ENCODE measurements at places on chromosomes 4 and X.

- DNase-seq, result peak; percentile 76
These were observed 276.4 kb downstream of the IL15 start for GRCh38 chr4:141912831-141913230.

DNA sequence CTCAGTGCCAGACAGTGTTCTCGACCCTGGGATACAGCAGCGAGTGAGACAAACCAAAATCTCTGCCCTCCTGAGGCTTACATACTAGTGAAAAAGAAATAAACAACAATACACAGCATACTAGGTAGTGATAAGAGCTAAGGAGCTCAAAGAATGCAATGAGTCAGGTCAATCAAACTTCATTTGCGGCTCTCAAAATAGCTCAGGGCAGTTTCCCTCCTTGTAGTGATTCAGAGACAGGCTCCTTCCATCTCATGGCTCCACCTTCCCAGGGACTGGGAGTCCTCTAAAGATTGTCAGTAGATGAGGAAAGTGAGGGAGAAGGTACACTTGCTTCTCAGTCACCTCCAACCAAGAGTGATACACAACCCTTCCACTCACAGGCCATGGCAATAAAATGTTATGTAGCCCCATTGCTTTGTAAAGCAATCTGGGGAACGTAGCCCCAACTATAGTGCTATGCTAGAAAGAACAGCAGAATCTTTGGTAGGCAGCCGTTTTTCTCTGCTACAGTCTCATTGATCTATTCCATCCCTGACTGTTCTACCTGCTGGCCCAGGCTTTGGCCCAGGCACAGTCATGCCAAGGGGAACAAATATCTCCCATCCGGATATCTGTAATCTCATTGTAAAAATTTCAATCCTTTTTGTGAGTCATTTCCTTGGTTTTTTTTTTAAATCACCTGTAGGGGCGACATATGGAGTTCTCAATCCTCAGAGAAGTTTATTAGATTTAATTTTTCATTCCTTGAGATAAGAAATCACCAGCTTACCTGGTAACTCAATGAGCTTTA lies 183.1 kb upstream of the S100G start:
- DNase-seq, result no peak

GRCh38 chr4:108821351-108821930 lies 58.6 kb upstream of the ETNPPL start:
- DNase-seq, result no peak

DNA sequence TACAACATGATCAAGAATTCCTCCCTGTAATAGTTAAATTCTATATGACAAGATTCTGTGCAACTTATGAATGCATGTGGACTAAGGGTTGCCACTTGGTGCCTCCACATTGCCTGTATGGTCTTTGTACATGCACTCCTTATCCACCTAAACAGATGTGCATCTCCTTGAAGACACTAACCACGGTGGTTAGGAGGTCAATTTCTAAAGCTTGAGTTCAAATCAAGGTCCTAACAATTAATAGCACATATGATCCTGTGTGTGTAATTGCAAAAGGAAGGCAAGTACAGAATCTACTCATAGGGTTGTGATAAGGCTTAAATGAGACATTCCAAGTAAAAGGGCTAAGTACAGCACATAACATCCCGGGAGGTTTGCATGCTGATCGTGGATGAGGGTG lies 1.5 kb upstream of the IL21 start:
- DNase-seq, result no peak

- peak; percentile 68 for DNase-seq
These were observed 14.9 kb upstream of the LOC101059915 start for GRCh38 chrX:71652405-71652804.

DNA sequence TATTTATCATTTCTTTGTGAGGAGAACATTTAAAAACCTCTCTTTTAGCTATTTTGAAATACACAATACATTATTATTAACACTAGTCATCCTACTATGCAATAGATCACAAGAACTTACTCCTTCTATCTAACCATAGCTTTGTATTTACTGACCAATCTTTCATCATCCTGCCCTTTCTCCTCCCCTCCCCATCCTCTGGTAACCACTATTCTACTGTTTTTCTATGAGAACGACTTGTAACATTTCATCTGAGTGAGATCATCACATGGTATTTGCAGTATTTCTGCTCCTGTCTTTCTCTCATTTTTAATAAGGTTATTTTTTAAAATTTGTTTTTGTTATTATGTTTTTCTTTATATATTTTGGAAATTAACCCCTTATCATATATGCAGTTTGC lies 331.8 kb downstream of the TEX13C start:
- DNase-seq, result no peak

DNA sequence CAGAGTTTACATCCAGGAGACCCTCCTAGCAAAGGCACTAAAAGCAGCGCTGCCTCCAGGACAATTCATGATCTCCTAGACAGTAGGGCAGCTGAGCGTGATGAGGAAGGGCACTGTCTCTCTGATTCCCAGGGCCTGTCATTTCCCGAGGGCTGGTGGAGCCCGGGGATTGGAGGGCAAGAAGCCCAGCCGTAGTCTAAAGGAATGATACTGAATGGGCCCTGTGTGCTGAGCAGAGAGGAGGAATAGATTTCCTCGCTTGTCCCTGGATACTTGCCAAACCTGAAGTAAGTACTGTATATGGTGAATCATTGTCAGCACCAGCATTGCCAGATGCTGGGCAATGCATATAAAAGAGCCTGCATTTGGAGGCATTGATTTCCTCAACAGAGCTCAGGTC lies 88.0 kb upstream of the SLITRK2 start:
- DNase-seq, result no peak

DNA sequence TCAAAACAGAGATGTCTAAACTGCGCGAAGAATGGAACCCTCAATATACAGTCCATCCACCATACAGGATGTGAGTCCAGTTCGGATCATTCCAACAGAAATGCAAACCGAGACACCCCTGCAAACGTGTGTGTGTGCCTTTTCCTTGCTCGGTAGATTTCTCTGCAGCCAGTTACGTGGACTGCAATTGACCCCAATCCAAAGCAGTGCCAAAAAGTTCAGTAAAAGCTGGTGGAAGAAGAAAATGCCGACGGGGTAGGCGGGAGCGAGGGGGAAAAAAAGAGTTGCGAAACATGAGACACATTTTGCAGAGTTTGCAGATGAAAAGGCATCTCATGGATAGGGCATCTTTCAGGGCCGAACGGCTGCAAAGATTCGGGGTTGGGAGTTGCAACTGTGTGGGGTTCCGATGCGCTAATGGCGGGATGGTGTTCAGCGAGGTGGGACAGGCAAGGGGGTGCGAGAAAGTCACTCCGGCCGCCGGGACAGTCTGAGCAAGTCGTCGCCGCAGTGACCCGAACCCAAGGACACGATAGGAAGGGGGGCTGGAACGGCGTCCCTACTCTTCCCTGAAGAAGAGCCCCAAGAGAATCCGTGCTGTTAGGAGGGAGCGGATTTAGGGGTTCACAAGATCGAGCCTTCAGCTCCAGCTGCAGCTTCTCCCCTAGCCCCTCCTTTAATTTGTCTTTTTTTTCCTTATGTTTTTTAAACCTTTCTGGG lies 3.8 kb downstream of the PHOX2B start:
- no peak for DNase-seq

- DNase-seq, result no peak
These were observed 39.3 kb downstream of the CPE start for GRCh38 chr4:165418073-165418472.

DNA sequence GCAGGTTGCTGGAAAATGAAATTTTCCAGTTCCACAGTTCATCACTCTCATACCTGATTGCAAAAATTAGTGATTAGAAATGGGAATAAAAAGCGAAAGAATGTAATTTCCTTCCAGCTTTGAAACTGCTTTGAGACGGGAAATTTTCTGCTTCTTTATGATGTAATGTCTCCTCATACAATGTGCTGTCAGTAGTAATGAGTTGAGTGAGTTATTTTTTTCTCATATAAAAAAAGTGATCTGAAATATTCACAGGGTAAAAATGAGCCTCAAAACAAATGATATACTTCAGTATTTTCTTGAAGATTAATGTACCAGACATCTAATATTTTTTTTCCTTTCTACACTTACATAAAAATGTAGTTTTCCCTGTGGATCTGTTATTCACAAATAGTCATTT lies 179.1 kb upstream of the FAT4 start:
- DNase-seq, result no peak

DNA sequence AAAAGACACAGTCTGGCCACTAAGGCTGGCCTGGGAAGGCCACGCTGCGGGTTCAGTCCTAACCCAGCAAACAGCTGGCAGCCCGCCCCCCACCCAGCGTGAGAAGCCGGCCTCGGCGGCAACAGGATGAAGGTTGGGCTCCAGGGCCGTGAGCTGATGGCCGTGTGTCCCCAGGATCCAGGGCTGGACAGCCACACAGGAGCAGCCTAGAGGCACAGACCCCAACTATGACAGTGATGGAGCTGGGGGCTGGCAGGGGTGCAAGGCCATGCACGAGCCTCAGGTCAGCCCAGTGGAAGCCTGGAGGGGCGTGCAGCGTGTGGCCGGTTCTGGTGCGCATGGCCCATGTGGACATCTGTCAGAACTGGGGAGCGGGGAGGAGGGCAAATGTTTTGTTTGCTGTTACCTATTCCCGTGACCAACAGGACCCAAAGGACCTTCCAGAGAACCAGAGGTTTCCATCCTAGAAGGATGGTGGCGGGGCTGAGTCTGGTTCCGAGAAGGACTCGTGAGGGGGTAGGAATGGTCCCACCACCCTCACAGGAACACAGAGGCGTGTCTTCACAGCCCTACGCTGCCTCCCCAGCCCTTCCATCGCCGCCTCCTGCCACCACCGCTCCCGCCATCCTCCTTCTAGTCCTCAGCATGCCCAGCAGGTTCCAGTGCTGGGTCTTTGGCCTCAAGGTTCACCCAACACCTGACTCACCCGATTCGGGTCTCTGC lies 46.5 kb downstream of the ZFYVE28 start:
- no peak for DNase-seq

DNA sequence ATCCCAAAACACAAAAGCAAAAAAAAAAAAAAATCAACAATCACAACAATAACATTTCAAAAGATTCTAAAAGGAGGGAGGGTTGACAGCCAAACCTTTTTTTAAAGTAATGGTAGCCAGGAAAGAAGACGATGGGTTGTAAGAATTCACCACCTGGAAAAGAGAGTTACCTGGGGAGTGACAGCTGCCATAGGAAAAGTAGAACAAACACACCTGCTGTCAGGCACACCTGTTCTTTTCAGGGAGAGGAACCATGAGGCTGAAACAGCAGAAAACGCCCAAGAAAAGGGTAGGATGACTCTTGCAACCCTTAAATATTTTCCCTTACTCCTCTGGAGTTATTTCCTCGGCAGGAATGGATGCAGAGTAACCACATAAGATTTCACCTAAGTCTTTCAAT lies 388.4 kb upstream of the TEX13C start:
- no peak for DNase-seq

- no peak for DNase-seq
These were observed 9.7 kb downstream of the ABLIM2 start for GRCh38 chr4:8148785-8149435.

GRCh38 chr4:68708566-68708965 lies 38.1 kb upstream of the UGT2B15 start:
- DNase-seq, result no peak

GRCh38 chr4:183430317-183430993 lies 14.0 kb upstream of the CDKN2AIP start:
- DNase-seq, result no peak

GRCh38 chr4:85776096-85776495 lies 301.1 kb downstream of the ARHGAP24 start:
- DNase-seq, result no peak

DNA sequence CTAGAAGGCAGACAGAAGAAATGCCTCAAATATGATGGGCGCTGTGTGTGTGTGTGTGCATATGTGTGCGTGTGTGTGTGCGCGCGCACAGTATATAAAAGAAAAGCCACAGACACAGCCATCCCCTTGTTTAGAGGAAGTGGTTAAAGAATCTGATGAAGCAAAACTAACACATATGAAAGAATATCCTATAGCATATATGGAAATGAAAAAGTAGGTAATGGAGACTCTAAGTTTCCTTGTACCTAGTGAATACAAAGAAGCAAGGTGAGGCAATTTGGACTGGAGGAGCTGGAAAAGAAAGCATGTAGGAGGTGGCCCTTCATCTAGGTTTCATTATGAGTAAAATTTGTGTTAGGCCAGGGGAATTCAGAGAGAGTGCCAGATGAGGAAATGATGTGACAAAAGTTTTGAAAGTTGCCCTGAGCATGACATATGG lies 58.6 kb upstream of the MCF2 start:
- no peak for DNase-seq

DNA sequence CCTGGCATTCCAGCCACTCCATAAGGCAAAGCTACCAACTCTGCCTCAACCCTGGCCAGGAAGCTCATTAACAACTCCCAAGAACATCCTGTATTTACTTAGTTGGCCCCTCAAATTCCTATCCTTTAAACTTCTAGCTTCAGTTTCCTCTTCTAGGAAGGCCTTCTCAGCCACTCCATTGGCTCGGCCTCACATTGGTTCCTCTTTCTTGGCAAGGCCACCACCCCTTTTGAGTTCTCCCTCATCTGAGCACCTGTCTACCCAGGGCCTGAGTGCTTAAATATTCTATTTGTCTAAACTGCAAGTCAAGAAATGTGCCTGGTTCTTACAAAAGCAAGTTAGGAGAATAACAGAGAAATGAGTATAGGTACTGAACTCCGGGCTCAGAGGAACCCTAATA lies 10.0 kb downstream of the SMC1A start:
- no peak for DNase-seq

DNA sequence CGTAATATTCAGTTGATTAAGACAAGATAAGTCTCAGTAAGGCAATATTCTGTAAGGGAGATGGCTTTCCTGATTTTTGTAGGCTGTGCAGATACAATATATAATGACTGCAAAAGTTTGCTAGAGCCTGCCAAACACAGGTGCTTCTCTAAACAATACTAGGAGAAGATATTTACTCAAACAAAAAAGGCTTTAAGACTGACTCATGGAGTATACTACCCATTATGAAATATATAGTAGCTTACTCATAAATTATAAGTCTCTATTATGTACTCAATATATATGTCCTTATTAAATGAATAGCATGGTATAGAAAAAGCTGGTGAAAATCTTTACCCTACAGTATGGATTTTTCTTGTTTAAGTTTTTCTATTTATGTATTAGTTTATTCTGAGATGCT lies 93.2 kb upstream of the IL15 start:
- no peak for DNase-seq

- no peak for DNase-seq
These were observed 60.6 kb upstream of the CFAP47 start for GRCh38 chrX:35858906-35859305.

DNA sequence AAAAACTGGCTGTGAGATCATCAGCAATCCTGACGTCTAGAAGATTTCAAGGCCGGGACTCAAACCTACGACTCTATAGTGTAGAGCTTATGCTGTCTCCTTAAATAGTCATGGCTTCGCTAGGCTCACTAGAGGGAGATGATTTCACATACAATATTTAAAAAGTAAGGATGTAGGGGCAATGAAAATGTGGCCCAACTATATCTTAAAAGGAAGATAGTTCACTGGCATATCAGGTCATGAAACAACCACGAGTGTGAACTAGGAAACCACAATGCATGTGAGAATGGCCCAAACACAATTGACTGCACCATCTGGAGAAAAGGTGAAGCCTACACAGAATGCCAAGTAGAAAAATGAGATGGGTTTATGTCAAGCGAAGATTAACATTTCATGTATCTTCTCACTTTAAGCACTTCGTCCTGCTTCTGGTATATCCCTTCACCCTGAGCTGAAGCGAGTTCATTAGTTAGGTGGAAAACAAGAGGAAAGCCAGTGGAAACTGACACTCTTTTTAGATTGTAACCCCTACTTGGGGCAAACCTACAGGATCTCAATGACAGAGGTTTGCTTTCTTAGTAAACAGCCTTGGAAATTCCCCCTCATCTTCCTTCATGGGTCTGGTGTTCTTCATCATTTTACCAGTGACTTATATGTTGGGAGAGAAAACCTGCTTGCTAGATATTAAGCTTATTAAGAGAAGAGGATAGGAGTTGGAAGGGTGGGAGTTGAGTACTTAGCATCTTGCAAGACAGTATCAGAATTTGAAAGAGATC lies 17.4 kb downstream of the FAM9C start:
- no peak for DNase-seq

Data from hematopoietic multipotent progenitor cell treated with erythropoietin and hydrocortisone succinate and interleukin-3 and kit ligand, for 15 days (in vitro differentiated cells).